NCI-H1105 treated with DMSO at 0.1 percent for 48 hours (cell line): ENCODE measurements at places on chromosomes 7 and 10.

DNA sequence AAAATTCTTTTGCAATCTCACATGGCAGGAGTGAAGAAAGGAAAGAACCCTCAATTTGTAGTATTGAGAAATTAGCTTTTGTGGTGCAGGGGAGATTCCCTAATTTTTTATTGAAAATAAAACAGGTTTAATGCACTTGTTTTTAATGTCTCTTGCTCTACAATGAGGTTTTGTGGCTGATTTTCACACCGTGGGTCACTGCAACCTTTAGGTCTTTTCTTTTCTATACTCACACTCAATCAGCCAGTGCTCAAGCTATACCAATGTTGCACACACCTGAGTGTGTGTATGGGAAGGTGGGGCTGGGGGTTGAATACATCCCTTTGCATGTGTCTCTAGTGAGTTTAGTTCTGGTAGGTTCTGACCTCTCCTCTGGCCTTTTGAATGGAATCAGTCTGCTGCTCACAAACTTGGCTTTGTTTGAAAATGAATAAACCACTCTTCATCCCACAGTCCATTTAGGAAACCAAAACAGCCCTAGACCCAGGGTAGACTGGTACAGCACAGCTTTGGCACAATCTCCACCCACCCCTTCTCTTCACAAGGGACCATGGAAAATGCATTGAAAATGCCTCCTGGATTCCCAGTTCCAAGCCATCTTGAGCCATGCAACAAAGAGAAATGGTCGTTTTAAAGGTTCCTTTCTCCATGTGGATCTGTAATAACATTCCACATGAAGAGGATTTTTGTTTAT lies 411.5 kb downstream of the SFMBT2 start:
- no peak for DNase-seq

- no peak for DNase-seq
Observed at GRCh38 chr7:38548605-38549004, 82.6 kb downstream of the AMPH start.

DNA sequence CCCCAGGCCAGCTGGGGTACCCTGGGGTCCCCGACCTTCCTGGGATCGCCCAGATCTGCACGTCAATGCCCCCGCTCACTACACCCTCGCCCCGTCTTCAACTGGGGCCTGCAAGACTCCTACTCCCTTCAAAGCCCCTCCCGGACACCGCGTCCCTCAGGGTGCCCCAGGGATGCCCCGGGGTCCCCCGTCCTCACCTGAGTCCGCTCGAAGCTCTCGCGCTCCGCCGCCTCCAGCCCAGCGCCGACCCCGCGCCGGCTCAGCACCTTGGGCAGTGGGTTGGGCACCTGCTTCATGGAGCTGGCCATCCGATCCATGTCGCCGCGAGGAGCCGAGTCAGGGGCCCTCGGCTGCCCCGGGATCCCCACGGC lies at the start of gene HIP1:
Gene HIP1 (minus strand): TSS at position 338 of the 371 bp plus-strand sequence. CDS start 21 bp downstream, at position 317.
- DNase-seq: no peak

DNA sequence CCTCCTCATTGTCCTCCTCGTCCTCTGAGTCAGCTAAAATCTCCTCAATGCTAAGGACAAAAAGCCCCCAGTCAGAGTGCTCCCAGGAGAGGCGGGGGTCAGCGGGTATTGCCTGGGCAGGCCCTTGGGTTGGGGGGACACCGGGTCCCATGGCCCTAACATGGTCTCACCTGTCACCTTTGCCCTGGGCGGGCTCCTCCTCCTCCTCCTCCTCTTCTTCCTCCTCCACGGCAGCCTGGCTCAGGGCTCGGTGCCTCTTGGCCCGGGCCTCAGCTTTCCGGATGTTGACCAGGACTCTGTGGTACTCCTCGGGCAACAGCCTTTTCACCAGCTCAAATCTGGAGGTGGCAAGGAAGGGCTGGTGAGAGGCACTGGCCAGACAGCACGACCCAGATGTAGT lies 32.0 kb upstream of the FRAT2 start:
- DNase-seq: no peak

- peak; percentile 72 for DNase-seq
Observed at GRCh38 chr10:101214446-101215396, 14.5 kb downstream of the LBX1 start.
